ENCODE measurements at places on chromosomes 6 and 20.

- DNase-seq: no peak
Observed at GRCh38 chr6:53961679-53962370, 149.4 kb upstream of the MLIP start.

DNA sequence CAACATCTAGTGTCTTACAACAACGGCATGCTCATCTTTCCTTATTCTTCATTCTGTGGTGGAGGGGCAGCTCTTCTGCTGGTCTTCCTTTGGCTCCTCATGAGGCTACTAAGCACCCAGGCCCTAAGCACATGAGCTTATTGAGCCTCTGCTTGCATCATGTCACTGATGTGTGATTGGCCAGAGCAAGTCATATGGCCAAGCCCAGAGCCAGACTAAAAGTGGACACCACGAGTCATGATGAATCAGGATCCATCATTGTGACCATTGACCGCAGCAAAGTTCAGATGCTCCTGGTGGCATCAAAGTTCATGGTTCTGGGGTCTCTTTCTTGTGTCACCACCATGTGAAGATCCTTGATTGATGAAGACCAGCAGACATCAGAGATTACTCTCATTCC is 192.0 kb upstream of the FOXA2 start:
- no peak for DNase-seq

DNA sequence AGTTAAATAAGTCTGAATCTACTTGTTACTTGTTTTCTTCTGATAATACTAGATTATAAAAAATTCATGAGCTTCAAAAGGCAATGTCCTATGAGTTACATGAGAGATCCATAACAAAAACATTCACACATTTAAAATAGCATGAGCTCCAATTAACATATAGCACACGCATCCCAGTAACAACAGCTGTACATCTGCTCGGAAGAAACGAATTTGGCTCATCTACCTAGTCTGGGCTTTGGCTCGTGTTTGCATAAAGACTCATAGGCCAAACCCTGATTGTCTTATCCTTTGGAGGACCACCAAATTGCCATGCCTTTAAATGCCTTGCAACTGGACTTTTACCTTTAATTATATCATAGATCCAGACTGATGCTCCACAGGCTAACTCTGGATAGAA is 259.7 kb upstream of the CHD6 start:
- no peak for DNase-seq

GRCh38 chr6:115592025-115592424 is 468.7 kb downstream of the FRK start:
- DNase-seq: no peak

DNA sequence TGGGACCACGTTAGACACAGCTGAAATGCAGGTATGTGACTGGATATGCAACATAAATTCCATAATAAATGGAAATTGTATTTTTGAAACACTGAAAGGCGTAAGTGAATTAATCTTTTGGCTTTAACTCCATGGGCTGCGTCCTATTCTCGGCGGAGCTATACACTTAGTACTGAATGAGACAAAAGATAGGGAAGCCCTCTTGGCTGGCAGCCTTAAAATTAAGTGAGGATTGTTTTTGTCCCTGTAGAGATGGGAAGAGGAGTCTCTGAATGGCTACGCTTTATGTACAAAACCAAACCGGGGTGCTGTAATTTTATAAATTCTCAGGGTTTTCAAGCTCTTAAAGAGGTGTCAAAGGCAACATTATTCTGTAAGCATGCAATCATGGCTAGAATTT is 429.8 kb downstream of the QKI start:
- no peak for DNase-seq

DNA sequence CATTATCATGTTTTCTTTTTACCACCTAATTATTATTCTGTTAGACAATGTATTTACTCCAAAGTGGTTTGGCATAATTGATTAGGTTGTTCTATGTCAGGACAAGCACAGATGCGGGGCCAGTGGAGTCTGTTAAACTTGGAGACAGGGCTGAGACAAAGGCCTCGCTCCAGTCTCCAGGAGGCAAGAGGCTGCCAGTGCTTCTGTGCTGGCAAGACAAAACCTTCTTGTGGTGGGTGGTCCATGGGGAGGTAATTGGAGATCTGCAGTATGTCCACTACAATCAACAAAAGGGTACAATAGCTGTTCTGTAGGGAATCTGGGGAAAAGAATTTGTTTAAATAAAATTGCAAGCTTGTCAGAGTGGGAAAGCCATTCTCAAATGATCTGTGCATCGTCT is 677.2 kb upstream of the SLC35B3 start:
- no peak for DNase-seq

GRCh38 chr20:37850724-37851355 is 52.1 kb upstream of the VSTM2L start:
- DNase-seq: no peak

GRCh38 chr6:157647261-157647915 is 175.7 kb upstream of the SNX9 start:
- no peak for DNase-seq

GRCh38 chr6:1311400-1312202 is at the start of gene FOXQ1:
FOXQ1 (plus strand) TSS chr6:1312098; CDS start chr6:1312705, 607 bp downstream.
- DNase-seq: no peak

GRCh38 chr20:39853636-39854035 is 835.4 kb downstream of the MAFB start:
- DNase-seq: no peak

DNA sequence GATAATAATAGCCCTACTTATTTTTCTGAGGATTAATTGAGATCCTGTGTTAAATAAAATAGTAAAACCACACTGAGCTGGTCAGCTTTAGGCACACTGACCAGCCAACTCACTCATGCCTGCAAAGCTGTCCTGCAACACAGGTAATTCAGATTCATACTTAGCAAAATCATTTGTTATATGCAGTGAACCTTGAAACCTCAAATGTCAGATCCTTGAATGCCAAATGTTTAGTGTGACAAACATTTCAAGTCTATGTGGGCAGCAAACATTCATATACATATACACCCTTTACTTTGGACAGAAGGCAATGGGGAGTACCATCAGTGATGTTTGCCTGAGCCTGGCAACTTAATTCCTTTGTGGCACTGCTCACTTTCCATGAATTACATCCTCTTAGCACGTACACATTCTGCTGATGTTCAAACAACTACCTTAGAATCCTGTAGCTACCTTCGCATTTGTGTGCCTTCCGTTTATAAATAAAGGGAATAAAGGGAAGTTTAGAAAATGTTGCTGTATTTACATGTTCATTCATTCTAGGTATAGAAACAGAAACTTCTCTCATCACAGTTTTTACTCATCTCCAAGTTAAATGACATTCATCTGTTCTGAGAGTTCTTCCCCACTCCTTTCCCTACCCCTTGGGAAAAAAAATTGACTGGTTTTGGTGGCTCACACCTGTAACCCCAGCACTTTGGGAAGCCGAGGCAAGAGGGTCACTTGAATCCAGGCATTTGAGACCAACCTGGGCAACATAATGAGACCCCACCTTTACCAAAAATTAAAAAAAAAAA is 140.8 kb downstream of the ZFAND3 start:
- no peak for DNase-seq

GRCh38 chr20:64000906-64001305 is 20.0 kb downstream of the PRPF6 start:
- DNase-seq: no peak

- DNase-seq: no peak
Observed at GRCh38 chr6:113184291-113184690, 672.9 kb upstream of the MARCKS start.

- no peak for DNase-seq
Observed at GRCh38 chr20:12057778-12058177, 140.1 kb downstream of the BTBD3 start.

DNA sequence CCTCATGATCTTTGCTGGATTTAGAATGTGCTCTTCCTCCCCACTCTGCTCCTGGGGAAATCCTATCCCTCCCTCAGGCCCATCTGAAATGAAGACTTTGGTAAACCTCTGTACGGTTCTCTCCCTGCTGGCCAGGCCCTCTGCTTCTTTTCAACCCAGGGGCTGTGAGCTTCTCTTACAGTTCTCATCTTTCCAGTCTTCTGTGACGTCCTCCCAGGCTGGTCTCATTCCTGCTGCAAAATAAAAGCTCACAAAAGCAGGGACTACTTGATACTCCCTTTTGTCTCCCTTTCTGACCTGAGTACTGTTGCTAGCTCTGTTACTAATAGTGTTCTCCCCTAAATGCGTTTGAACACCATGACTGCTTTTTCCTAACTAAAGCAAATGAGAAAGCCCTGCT is 46.3 kb downstream of the UNC5CL start:
- no peak for DNase-seq

DNA sequence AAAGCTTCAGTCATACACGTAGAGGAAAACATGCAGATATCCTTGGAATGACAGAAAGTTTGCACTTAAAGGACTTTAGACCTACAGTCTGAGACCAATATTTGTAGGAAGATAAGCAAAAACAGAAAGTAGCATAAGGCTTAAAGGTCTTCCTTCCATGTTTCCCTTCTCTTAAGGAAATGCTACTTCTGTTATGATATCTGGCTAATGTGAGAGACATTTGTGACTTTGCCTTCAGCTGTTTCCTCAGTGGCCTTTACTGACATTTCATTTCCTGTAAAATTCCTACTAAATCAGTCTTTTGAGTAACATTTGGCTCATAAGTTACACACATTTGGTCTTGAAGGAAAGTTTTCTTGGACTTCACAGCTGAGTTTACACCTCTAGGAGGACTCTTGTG is 713.4 kb downstream of the TBC1D32 start:
- no peak for DNase-seq

- DNase-seq: no peak
Observed at GRCh38 chr20:33875055-33875454, 63.9 kb downstream of the CHMP4B start.

DNA sequence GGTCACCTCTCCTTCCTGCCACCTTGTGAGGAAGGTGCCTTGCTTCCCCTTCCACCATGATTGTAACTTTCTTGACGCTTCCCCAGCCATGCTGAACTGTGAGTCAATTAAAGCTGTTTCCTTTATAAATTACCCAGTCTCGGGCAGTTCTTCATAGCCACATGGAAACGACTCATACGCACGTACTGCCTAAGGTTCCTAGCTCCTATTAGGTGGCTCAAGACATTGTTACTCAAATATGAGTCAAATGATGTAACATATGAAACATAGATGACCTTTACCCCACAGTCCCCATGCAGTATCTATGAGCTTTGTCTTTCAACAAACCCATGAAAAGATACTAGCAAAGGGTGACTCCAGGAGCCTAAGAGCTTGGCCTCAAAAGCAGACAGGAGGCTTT is 98.3 kb downstream of the SIM1 start:
- DNase-seq: no peak

DNA sequence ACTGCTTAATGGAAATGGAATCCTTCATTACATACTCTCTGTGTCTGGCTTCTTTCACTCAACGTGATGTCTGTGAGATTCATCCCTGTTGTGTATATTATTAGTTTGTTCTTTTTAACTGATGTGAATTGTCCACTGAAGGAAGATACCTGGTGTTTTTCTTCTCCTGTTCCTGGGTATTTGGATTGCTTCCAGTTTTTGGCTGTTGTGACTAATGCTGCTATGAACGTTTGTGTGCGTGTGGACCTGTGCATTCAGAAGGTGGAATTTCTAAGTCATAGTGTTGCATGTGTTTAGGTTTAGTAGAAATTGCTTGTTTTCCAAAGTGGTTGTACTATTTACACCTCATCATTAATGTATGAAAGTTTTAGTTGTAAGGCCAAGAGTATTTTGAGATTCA is 3.8 kb downstream of the TULP4 start:
- no peak for DNase-seq

DNA sequence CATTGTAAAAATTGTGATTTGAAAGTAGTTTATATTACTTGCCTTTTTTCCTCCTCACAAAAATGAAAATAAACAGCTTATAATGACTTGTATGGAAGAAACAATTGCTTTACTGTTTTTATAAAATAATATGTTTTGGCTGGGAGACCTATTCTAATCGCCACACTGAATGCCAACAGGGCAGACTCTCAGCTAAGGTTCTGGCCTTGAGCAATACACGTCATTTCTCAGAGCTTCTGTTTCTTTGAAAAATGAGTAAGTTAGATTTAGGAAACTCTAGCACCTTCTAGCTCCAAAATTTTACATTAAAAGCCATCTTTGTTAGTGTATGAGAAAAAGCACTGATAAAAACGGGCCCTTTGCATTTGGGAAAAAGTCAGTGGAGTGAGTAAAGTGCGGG is 166.6 kb downstream of the ARID1B start:
- no peak for DNase-seq

DNA sequence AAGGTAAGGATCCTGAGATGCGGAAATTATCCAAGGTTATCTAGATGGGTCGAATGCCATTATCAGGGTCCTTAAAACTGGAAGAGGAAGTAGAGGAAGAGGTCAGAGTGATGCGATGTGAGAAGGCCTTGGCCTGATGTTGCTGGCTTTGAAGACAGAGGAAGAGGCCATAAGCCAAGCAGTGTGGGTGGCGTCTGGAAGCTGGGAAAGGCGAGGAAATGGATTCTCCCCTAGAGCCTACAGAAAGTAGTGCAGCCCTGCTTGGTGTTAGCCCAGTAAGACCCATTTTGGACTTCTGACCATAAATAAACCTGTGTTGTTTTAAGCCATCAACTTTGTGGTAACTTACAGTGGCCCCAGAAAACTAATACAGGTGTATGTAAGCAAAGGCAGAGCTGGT is 2.0 kb downstream of the SRXN1 start:
- no peak for DNase-seq

DNA sequence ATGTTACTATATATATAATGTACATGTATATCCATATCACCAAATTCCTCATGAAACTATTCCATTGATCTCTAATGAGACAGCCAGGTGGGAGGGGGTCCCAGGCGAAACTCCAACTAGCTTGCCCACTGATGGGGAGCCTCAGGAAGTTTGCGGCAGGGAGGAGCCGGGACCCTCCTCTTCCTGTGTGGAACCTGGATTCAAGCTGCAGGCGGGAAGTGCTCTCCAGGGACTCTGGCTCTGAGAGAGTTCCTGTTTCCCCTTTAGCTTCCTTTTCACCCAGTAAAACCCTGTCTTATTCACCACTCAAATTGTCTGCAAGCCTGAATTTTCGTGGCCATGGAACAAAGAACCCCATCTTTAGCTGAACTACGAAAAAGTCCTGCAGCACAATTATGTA is 152.2 kb downstream of the OPN5 start:
- DNase-seq: no peak

All from stimulated activated CD8-positive, alpha-beta memory T cell treated with anti-CD3 and anti-CD28 coated beads, Interleukin-12 subunit alpha, Interleukin-12 subunit beta, amount 100 ng/mL, for 1 hour (primary cell).